ENCODE measurements at places on chromosomes 16 and 17.
A peak's percentile ranks its signal among the peaks of the same experiment; 100 is the strongest.

- no peak for DNase-seq
Observed at GRCh38 chr17:28997806-28998205, 8.0 kb downstream of the SEZ6 start.

DNA sequence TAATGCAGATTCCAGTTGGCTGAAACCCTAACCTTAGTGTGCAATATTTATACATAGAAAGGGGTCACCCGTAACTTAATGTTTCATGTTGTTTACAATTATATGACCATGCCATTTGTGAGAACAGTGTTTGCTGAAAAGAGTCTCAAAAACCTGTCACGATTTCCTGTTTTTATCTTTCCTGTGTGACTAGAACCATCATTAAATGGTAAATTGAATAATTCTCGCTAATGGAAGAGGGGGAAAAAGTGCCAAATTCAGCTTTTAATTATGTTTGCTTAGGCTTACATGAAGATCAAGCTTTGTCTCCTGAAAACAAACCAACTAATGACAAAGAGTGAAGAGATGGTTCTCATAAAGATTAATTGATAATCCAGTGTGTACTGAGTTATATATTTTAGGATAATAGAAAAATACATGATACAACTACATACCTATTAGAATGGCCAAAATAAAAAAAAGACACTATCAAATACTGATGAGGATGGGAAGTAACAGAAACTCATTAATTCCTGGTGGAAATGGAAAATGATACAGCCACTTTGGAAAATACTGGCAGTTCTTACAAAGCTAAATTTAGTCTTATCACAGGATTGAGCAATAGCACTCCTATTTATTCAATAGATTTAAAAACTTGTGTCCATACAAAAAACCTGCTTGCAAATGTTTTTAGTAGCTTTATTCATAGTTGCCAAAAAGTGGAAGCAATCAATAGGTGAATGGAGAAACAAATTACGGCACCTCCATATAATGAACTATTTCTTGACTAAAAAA is 141.7 kb downstream of the CDK5R1 start:
- no peak for DNase-seq

DNA sequence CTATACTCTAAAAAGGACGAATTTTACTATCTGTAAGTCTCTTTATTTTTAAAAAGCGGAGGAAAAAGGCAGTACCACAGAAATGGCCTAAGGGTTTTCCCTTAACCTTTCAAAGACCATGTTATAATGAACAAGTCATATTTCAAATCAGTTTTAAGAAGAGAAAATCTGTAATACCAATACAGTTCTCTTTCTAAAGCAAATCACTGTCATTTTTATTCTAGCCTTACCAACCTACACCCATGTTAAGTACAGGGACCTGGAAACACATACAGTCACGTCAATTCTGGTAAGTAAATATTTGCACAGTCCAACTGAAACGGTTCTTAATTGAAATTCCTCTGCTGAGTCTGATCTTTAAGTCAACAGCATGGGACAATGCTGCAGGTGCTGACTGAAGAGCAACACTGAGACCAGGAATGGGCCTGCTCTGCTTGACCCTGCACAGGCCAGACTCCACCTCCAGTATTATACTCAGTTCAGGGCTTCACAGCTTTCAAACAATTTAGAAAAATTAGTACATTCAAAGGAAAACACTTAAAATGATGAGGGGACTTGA is 20.2 kb downstream of the MBTPS1 start:
- no peak for DNase-seq

DNA sequence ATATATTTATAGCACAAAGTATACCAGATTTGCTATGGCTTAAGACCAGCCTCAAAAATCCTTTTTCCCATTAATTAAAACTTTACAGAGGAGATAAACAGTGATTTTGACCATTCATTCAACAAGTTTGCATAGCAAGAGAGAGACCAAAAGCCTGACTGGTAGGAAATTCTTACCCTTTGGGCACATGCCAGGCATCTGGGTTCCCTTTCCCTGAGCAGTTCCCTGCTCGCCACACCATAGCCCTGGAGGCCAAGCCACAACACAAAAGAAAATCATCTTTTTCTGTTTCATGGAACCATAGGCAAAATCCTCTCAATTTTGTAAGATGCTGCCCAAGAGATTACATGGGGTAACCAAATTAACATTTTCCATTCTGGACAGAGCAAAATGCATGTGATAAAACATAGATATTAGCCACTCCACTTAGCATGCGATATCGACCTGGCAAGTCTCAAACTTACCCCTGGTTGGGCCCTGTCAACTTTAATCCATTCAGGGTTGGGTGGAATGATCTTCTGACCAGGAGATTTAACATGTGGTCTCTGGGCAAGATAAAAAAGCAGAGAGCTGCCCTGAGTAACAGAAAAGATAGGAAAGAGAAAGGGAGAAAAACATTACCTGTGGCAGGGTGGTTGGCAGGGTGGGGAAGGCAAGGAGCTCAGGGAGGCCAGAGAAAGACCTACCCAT is 57.6 kb upstream of the B4GALNT2 start:
- no peak for DNase-seq

DNA sequence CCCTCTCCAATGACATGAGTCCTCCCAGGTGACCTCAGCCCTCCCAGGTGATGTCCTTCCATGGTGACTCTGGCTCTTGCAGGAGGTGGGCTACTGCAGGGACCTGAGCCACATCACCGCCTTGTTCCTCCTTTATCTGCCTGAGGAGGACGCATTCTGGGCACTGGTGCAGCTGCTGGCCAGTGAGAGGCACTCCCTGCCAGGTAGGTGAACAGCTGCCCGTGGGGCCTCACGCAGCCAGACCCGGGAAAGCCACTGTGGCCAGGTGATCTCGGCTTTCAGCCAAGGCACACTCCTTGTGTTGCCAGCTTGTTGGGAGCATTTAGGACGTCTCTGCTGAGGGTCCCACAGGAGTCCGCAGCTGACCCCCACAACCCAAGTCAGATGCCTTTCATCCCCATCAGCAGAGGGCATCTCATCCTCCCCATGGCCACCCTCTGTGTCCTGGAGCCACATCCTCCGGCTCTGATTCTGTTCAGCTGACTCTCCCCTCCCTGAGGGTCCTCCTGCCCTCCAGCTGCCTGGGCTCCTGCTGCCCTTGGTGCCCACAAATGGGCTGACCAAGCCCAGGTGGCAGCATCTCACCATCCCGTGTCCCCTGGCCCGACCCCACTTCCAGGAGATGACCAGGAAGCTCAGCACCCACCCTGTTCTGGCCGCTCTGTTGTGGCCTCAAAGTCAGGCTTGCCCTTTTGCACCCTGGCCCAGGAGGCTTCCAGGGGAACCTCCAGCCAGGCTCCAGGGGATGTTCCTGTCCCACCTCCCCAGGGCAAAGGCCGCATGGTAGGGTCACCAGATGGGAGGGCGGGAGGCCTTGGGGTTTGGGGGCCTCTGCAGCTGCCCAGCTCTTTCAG is 20.1 kb downstream of the USP6 start:
- no peak for DNase-seq

DNA sequence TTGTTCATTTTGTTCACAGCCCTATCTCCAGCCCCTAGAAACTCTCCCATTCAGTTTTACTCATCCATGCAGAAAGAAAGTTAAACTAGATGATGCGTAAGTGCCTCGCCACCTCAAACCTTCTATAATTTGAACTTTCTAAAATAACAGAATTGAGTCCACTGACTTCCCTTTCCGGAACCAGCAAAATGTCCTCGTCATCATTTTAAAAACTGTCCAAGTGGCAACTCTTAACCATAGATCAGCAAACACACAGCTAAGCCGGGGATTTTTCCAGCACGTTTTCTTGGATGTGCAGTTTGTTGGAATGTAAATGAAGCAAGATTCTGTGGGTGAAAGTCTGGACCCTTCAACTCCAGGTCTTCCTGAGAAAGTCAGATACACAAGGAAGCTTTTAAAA is 369.7 kb upstream of the ERCC4 start:
- no peak for DNase-seq

- peak; percentile 71 for DNase-seq
Observed at GRCh38 chr17:40190197-40191021, 13.1 kb downstream of the RAPGEFL1 start.

DNA sequence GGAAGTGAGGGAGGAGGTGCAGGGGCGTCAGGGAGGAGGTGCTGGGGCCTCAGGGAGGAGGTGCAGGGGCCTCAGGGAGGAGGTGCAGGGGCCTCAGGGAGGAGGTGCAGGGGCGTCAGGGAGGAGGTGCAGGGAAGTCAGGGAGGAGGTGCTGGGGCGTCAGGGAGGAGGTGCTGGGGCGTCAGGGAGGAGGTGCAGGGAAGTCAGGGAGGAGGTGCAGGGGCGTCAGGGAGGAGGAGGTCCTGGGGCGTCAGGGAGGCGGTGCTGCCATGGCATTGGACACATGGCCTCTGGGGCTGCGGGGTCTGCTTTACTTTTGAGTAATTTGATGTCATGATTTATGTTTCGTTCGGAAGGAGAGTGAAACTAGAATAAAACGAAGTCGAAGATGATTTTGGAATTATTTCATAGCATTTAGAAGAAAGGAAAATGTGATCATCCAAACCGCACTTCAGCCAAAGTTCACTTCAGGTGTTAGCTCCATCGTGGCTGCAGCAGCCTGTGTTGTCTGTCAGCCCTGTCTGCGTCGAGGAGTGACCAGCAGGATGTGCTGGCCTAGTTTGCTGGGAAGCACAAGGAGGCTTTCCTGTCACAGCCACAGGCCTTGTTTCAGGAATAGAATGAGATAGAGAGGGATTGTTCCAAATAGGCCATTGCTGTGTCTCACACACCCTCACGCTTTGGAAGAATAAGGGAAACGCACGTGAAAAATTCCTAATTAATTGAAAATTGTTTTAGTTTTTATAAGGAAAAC is 42.8 kb downstream of the RAB11FIP3 start:
- peak; percentile 37 for DNase-seq

DNA sequence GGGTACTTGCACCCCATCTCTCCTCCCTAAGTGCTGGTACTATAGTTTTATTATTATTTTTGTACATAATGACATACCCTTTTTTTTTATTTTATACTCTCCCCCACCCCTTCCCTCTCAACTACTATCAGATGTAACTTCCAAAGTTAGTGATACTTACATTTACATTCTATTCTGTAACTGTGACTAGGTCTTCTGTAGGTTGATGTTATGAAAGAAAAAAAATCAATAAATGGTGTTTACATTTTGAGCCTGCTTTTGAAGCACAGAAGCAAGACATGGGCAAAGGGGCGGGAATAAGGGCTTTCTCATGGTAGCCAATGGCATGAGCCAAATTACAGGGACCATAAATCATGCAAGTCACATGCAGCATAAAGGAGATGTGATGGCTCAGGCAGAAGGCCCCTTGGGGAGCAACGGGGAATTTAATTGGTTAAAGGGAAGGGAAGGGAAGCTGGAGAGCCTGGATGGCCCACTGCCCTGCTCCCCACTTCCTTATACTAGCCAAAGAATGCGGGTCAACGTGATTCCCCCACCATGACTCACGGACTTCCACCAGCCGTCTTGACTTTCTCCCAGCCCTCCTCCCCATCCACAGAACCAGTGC is 2.4 kb upstream of the ACSF2 start:
- peak; percentile 68 for DNase-seq

- DNase-seq, result no peak
Observed at GRCh38 chr16:81003610-81004460, 2.9 kb downstream of the CMC2 start.

DNA sequence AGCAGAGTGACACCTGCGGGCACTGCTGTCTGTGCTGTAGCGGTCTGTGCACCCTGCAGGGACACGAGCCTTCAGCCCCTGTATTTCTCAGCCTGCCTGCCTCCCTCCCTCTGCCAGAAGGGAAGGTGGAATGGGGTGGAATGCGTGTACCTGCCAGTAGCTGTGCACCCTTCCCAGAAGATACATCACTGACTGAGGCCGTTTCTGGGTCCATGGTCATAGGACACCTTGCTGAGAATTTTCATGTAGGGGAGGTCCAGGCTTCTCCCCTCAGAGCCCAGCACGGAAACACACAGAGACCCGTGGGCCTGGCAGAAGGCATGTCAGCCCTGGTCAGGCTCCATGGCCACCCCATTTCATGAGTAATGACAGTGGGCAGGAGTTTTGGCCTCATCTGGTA is 16.5 kb downstream of the DBNDD1 start:
- DNase-seq, result no peak

GRCh38 chr17:15444805-15445204 is 22.6 kb downstream of the CDRT4 start:
- peak; percentile 67 for DNase-seq

DNA sequence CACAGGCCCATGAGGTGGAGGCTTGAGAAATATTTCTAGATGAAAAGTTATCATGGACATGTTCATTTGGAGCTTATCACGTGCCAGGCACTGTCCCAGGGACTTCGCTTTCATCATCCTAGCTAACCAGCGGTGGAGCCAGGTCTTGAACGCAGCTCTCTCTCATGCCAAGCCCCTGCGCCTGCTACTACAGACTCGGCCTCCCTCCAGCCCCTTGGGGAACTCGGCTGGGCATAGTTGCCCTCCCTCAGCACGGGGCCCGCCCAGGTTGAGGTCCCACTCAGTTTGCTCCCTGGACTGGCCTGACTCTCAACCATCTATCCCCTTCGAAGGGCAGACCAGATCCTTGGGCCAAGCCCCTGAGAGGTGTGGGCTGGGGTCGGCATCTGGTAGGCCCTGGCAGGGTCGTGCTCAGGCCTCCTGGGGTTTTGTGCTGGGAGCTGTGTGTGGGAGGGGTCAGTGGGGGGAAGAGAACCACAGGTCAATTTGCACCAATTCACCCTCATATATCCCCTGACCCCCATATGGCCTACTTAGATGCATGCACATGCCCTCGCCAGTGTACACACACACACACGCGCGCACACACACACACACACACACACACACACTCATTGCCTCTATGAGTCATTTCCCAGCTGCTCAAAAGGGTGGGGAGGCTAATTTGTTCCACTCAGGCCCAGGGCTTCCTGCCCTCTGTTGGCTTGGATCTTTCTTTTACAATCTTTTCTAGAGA is 12.1 kb upstream of the SCN4A start:
- DNase-seq, result peak; percentile 88

DNA sequence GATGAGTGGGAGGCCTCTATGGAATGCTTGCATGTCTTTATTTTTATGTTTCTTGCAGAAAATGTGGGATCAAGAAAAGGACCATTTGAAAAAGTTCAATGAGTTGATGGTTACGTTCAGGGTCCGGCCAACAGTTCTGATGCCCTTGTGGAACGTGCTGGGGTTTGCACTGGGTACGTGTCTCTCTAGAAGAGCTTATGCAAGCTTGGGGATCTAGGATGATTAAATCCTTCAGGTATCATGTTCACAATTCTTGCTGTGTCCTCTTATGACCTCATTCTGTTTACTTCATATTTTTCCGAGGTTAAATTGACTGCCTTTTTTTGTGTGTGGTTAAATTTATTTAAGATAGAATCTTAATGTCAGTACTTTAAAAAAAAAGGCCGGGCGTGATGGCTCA is 6.4 kb downstream of the COQ7 start:
- DNase-seq, result no peak

- peak; percentile 18 for DNase-seq
Observed at GRCh38 chr17:14205992-14206461, 30.6 kb downstream of the CDRT15 start.

- DNase-seq, result no peak
Observed at GRCh38 chr16:22751104-22751667, 62.8 kb upstream of the HS3ST2 start.

- peak; percentile 93 for DNase-seq
Observed at GRCh38 chr17:21041741-21042457, 912 bp downstream of the USP22 start.

Data from hematopoietic multipotent progenitor cell treated with erythropoietin and hydrocortisone succinate and interleukin-3 and kit ligand, for 4 days (in vitro differentiated cells).